Erythroblast (primary cell): ENCODE measurements at places on chromosomes 6 and 20.

GRCh38 chr6:129671442-129672340 is 38.3 kb downstream of the ARHGAP18 start:
- DNase-seq, result peak; percentile 73

DNA sequence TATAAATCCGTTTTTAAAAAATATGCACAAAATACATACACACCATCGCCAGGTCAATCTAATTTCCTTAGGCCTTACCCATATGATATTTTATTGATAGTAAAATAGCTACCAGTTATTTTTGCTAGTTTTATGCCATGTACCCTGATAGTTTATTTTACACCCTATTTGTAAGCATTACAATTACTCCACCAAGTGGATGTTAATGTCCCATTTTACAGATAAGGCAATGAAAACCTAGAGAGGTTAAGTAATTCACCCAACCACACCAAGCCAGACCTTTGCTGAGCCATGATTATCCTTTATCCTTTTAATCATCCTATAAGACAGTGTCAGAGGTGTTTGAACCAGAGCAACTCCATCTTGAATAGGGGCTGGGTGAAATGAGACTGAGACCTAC is 86.8 kb downstream of the CBLN4 start:
- DNase-seq, result no peak

DNA sequence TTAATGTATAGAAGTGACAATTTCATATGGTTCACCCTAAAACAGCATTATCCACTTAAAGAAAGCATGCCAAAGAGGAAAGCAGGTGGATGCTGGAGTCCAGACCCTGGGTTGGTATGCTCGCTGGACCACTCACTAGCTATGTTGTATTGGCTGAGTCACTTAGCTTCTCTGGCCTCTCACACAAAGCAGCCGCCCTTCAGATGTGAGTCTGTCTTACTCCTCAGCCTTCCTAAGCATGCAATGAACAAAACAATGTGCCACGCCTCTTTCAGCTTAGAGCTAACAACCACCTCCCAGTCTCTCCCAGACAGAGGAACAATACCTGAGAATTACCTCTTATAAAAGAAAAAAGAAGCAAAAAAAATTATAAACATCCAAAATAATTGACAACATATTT is 29.4 kb downstream of the SIM1 start:
- DNase-seq, result no peak

DNA sequence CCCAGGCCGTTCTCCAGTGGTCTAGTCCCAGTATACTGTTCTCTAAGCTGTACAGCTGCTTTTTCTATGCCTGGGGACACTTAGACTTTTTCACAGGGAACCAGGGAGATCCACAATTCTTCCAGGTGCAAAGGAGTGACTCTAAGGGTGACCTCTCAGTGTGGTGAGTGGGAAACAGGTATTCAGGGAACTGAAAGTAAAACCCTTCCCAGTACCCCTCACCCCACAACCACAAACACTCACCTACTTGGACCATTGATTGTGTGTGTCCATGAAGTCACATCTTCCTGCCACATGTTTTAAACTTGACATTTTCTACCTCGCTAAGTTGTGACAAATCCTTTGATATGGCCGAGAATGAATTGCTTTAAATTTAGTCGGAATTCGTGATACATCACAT is 183.6 kb downstream of the CLIC5 start:
- DNase-seq, result no peak

- DNase-seq, result no peak
Observed at GRCh38 chr20:61646453-61646852, 394.4 kb downstream of the CDH4 start.

DNA sequence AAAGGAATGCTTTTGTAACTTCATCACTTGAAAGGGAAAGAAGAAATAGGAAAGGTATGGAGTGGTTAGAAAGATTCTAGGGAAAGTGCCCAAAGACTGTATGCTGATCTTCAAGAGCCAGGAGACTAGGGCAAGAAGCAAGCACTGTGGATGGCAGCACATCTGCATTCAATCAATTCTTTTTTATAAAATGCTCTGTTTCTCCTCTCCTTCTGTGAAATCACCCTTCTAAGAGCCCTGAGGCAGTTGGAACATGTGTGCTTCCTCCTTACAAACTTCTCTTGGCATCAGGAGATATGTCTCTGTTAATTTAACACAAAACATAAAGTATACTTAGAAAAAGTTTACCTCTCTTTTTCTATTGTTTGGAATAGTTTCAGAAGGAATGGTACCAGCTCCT is 1162.2 kb upstream of the GJE1 start:
- no peak for DNase-seq

GRCh38 chr6:148440877-148441453 is 98.3 kb downstream of the SASH1 start:
- DNase-seq, result no peak
